ENCODE measurements at places on chromosomes 11 and 22.

DNA sequence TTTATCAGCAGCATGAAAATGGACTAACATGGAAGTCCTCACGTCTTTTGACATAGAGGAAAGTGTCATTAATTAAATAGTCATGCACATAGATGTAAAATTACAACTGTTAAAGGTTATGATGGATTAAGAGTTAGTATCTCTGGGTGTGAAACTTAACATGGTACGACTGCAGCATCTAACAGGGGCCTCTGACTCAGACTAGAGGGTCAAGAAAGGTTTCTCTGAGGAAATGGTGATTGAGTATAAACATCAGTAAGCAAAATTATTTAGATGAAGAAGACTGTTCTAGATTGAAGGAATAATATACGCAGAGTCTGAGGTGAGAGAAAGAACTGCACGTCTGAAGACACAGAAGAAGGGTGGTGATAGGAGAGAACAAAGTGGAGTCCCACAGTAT lies 42.1 kb upstream of the GAB2 start:
- no peak for DNase-seq

GRCh38 chr11:72321381-72321996 lies 77.5 kb upstream of the PHOX2A start:
- DNase-seq: no peak

GRCh38 chr22:46764140-46764680 lies 1.8 kb downstream of the TBC1D22A start:
- no peak for DNase-seq

- no peak for DNase-seq
Measured at GRCh38 chr11:77209663-77210062, 81.6 kb downstream of the MYO7A start.

DNA sequence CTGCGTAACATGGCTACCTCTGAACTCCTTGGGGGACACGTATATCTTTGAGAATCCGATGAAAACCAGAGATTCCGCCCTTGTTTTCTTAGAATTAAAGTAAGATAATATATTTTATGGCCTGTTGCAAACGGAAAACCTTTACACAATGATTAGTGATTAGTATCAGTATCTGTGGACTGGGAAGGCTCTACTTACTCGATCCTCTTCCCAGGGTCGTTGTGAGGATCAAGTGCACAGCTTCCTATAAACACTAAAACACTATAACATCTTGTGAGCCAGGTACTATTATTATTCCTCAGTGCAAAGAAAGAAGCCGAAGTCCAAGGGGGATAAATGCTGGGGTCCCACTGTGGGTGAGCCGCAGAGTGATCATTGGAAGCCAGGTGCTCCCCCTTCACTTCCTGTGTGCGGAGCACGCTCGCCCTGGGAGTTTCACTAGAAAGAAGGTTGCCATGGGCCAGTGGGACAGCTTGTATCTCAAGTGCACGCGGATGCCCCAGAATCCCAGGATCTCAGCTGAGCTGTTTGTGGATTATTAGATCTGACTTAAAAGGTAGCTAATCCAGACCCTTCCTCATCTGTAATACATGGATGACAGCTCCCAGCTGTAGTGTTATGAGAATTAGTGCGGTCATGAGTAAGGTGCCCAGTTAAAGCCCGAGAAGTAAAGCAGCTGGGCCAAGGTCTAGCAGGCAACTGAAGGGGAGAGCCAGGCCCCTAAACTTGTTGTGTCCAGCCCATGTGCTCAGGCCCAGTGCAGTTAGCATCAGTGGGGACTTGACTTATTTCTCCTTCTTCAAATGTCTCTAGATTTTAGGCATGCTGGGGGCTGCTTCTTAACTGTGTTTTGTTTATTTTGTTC lies 839 bp downstream of the CBY1 start:
- DNase-seq: no peak

GRCh38 chr11:11510939-11511338 lies 110.9 kb downstream of the GALNT18 start:
- peak; percentile 82 for DNase-seq

DNA sequence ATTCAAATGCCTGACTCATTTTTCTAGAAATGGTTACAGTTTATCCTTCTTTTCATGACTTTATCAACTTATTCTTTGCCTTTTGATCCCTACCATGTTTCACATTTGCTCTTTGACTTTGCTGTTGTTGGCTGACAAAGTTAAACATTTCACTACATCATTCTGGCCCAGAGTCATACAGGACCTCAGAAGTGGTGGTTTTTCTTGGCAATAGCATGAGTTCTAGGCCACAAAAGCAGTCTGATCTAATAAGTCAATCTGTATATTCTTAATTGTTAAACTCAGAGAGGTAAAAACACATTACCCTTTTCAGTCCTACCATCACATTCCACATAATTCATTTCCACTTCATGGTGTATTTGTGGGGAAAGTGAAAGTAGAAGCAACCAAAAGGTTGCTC lies 763.2 kb upstream of the TENM4 start:
- no peak for DNase-seq

Data from Ammon's horn (tissue), 1 donor.